ENCODE measurements at places on chromosomes 2 and 18.

- DNase-seq = no peak
These were observed 141.5 kb upstream of the HAAO start for GRCh38 chr2:42933824-42934254.

DNA sequence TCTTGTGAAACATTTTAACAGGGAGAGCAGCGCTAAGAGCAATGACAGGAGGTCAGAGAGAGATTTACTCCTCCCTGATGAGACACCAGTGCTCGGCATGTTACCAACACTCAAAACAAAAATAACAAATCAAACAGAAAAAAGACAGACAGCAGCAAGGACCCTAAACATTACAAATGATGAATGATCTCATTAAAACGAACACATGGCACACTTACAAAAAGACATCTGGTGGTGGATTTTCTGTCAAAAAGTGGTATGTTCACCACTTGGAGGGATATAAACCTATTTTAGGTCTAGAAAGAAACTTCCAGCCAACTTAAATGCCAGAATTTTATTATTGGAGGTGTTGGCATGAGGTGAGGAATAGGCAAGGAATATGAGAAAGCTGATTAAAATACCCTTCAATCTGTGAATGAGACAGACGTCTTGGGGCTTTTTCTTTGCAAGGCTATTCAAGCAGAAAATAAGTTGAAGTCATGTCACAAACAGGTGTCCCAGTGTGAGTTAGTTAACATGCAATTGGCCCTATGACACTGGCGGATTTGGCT lies 112.8 kb downstream of the PRELID3A start:
- no peak for DNase-seq

DNA sequence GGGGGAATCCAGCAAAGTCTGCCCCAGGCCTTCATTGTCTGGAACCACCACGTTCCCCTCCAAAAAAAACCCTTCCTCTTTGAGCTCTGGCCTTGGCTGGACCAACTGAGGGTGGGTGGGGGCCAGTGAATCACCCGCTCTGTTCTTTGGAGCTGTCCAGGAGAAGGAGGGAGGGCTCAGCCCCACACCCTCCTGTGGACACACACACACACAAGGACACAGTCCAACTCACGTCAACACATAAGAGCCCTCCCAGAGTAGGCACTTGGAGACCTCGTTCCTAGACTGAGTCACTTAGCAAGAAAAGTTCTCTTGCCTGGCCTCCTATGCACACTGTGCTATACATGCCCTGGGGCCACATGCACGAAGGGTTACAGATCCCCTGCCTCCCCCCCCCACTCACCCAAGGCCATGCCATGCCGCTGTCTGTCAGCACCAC lies 1.2 kb upstream of the TNS1 start:
- no peak for DNase-seq

- no peak for DNase-seq
These were observed 211.1 kb downstream of the TMEM163 start for GRCh38 chr2:134507697-134508096.

- DNase-seq = no peak
These were observed 123.1 kb upstream of the CYP26B1 start for GRCh38 chr2:72270556-72271275.

DNA sequence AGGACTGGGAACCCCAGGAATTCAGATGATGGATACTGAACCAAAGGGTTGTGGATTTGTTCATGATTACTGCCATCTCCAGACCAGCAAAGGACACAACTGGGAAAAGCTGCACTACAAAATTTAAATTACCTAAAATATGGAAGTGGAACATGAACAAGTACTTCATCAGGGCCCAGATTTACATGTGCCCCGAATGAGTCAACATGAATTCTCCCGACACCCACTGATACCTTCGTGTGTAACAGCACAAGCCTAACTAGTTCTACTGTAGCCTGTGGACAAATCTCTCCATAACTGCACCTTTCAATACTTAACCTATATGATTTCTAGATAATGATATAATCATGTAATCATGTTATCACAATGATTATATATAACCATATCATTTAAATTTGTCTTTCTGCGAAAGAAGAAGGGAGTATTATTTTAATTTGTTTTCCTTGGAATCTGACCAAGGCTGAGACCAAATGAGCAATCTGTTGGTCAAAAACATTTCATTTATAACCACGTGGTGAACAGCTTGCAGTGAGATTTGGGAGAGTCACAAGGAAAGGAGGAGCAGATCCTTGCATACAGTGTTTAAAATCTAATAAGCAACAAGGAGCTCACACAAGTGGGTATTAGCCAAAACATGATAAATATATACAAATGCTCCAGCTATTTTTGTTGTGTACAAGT lies 70.5 kb downstream of the CACNB4 start:
- no peak for DNase-seq

DNA sequence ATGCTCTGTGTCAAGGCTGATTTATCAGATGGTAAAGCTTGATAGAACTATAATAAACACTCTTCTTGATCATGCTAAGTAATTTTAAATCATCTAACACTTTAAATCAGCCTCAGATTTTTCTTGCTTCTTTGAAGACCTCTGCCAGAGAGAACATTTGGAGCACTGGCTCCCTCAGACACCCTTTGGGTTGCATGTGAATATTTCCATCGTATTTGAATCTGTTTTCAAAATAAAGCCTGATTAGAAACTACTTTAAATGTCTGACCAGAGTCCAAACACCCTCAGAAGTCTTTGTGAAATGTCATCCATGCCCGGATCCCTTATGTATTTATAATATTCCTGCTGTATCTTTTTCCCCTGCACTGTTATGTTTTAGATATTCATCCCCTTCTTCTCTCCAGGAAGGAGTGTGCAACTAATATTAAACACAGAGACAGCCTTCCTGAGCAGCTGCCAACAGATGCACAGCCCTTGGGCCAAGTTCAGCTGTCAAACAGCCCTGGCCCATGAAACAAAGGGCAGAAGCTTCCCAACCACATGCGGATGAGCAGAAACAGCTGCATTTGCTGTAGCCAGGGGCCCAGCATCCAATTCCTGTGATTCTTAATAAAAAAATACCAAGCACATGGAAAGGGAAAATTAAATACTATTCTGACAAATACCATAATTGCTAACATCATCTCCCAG lies 46.5 kb downstream of the DPP10 start:
- DNase-seq = no peak

All from NCI-H2029 treated with DMSO at 0.1 percent for 48 hours (cell line).